NCI-H187 treated with DMSO at 0.1 percent for 48 hours (cell line): ENCODE measurements at places on chromosomes 6 and 20.

DNA sequence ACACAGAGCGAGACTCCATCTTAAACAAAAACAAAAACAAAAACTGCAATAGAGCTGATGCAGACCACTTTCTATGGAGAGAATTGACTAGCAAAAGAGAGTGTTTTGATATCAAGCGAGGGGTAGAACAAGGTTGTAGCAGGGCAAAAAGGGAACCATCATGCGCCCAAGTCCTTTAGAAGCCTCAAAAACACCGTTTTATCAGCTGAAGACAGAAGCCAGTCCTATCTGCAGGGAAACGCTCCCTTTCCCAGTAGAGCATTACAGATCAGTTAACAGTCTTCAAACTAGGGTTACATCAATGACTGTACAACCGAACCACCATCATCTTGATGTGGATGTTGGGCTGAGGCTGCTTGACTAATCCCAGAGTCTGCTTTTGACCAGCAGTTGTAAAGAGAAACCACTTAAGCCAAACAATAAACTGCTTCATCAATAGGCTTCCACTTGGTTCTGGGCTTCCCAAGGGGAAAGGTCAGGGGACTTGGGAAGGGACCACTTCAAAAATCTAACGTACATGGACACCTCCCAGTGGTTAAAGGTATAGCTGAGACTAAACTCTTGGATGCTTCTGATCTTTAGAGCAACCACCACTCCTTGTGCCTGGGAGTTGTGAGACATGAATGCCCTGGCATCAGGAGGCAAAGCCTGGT, 59.6 kb upstream of the SPDEF start:
- DNase-seq = no peak

- DNase-seq = no peak
These were observed 120.7 kb upstream of the ZFP64 start for GRCh38 chr20:52312132-52312729.

DNA sequence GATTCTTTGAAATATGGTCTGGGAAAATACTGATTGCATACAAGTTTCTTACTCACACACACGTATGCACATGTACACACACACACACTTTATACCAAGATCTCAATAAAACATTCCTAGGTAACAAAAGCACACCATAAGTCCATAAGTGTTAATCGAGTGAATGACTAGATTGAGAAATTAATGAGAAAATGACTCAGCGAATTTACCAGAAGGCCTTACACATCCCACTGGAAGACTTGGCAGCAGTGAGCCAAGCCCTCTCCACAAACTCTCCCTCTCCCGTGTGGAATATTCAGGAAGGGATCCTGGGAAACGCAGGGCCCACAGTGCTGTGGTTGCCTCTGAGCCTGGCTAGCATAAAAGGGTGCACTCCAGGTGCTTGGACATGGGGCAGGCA, 227.2 kb downstream of the LY86 start:
- no peak for DNase-seq

DNA sequence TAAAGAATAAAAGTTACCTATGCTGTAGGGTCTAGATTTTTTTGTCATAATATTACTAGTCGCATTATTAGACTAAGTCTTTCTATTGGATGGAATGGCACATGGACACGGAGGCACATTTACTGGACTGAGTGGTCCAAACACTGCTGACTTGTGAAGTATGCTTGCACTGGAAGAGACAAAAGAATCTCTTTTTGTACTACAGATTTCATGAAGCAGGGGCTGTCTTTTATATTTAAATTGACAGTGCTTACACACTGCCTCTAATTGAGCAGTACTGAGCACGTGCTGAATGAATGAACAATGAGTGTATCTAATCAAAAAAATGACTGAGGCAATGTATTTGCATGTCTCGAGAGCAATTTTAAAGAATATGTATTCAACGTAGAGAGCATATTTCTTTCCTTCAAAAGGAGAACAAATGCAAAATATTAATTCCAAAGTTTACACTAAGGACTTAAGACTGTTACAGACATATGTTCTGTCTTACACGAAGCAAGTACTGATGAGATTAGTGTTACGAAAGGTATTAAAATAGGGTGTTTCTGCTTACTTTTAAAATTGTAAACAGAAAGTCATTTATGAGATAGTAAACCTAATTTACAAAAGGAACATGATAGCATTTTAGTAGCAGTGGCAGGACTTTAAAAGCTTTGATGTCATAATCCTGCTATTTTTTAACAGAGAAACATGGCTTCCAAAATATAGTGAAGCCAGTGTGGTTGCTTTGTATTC, 8.3 kb downstream of the ELOVL2 start:
- DNase-seq = no peak

DNA sequence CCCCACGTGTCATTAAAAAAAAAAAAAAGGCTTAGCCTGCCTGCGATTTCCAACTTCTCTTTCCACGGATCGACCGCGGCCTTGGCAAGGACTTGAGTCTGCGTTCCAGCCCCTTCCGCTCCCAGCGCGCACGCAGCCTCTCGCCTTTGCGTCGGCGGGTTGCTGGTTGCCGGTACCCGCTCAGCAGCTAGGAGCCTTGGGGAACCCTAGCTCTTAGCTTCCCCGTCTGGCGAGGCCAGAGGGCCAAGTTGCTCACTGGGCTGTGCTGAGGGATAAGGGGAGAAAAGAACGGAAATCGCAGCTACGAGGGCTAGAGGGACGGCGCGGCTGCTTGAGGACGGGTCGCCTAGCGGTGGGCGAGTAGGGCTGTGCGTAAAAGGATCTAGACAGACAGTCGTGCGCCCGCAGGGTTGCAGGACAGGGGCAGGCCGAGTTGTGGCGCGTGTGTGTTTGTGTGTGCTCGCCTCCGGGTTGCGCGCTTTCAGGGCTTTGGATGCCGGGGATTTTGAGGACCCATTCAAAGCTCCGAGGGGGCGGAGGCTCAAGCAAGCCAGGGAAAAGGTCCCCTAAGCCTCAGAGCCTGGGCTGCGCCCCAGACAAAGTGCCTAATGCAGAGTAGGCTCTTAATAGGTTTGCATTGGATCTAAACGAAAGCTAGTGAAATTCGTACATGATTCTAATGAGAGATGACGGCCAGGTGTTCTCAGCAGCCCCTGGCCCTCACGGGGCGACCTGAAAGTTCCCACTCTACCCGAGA, 40.5 kb upstream of the OSTM1 start:
- DNase-seq = no peak

DNA sequence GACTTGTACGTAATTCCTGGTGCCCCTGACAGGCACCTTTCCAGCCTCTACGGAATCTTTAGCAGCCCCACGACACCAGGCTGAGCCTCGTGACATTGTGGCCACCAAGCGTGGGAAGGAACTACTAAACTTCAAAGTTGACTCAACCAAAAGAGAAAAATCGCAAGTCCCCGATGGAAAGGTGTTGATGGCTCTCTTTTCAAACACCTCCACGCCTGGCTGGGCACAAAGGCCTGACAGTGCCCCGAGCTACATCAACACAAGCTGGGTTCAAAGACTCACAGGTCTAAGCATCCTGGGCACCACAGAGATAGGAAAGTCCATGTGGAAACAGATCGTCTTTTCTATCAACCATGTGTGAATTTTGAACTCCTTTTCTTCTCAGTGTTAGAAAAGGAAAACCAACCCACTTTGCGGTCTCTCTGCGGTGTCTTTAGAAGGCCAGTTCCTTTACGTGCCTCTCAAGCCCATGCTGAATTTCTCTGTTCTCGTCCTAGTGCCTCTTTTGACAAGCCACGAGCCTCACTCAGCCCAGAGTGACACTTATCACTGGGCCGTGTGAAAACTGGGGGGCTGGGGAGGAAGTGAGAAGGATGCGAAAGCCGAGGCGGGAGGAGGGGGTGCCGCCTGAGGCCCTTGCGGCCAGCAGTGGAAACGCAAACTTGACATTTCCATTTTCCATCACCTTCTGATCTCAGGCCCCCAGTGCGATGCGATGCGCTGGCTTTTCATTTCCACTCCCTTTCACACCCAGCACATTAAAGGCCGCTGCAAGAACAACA, 59.4 kb downstream of the GFOD1 start:
- no peak for DNase-seq

GRCh38 chr6:45607798-45608197, 230.1 kb upstream of the SUPT3H start:
- DNase-seq = no peak

GRCh38 chr6:169990095-169991030, 238.9 kb downstream of the ERMARD start:
- no peak for DNase-seq

- DNase-seq = no peak
These were observed 146.7 kb upstream of the AFDN start for GRCh38 chr6:167679790-167680604.

- DNase-seq = no peak
These were observed 149.5 kb upstream of the NEDD9 start for GRCh38 chr6:11381801-11382513.

GRCh38 chr20:6866741-6867140, 99.3 kb downstream of the BMP2 start:
- no peak for DNase-seq

DNA sequence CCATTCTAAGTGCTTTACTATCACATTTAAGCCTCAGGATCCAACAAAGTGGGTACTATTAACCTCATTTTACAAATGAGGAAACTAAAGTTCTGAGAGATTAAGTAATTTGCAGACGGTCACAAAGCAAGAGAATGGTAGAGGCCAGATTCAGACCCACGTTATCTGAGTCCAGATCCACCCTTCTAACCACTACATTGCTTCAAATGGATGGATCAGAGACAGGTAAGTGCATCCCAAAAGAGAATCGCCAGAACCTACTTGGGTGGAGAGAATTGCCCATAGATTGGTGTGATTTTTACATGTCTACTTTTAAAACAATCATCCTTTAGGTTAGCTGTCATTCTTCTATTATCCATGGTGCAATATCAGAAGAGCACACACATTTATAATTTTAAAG, 7.1 kb downstream of the MAN1A1 start:
- no peak for DNase-seq

DNA sequence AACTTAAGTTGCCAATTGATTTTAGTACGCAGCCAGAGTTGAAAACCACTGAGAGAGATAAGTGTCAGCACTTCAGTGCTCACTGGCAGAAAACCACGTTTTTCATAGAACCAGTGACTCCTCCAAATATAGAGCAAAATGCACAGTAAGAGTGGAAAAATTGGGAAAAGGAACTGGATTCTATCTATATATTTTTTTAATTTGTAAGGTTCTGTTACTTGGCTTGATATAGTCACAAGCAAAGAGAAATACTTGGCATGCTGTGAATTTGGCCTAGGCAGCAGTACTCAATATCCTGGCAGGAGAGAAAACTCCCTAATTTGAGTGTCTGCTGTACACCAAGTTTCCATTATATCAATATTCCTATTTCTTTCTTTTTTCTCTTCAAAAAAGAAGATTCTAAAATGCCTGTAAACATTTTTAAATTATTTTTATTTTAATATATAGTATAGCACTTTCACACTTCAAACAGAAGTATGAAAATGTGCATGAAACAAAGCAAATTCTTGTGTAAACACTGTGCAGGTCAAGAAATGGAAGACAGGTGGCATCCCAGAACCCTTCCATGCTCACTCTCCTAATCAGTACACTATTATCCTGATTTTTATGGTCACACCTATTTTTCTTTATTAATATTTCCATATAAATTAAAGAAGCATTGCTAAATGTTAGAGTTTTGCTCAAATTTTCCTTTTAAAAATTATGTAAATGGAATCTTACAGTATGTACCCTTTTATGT, 561.8 kb upstream of the RNF217 start:
- no peak for DNase-seq

GRCh38 chr6:109007521-109007920, 87.1 kb downstream of the SESN1 start:
- DNase-seq = no peak

GRCh38 chr20:60553095-60553494, 594.9 kb downstream of the CDH26 start:
- DNase-seq = no peak

GRCh38 chr6:106290954-106291353, 34.6 kb downstream of the ATG5 start:
- DNase-seq = no peak

DNA sequence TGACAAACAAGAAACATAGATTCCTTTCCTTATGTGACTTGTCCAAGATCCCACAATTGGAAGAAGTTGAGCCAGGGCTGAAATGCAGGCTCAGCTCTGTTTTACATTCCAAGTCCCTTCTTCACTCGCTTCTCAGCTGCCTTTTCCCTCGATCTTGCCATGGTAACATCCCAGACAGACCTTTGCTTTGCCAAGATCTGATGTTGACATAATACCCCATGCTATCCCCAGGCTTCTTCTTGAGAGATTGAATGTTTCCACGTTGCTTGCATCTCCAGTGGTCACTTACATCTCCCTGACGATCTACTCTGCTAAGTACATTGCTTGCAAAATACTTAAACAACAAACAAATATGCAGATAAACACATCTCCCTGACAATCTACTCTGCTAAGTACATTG, 63.5 kb downstream of the TBXT start:
- no peak for DNase-seq

- DNase-seq = no peak
These were observed 146.4 kb upstream of the ARID1B start for GRCh38 chr6:156630613-156631302.

GRCh38 chr20:1308067-1308701, 20.8 kb downstream of the SDCBP2 start:
- no peak for DNase-seq
